Activated CD4-positive, alpha-beta T cell treated with anti-CD3 and anti-CD28 coated beads, Interleukin-2, amount 50 U/mL, for 48 hours (primary cell): ENCODE measurements at places on chromosomes 16 and 17.
A peak's percentile ranks its signal among the peaks of the same experiment; 100 is the strongest.

- DNase-seq, result no peak
These were observed 37.9 kb upstream of the SMIM36 start for GRCh38 chr17:55549140-55549539.

DNA sequence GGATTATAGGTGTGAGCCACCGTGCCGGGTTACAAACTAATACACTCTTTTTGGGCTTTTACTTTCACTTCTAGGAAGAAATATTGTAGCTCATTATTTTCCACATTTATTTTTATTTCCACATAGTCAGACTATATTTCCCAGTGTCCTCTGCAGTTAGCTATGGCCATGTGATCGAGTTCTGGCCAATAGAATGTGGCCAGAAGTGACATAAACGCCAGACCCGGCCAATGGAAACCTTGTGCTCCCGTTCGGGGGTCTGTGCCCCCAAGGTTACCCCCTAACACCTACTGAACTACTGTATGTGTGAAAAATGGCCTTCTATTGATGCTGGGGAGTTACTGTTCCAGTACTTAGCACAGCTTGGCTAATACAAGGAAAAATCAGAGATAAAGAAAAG lies 13.2 kb upstream of the RPTOR start:
- DNase-seq, result no peak

DNA sequence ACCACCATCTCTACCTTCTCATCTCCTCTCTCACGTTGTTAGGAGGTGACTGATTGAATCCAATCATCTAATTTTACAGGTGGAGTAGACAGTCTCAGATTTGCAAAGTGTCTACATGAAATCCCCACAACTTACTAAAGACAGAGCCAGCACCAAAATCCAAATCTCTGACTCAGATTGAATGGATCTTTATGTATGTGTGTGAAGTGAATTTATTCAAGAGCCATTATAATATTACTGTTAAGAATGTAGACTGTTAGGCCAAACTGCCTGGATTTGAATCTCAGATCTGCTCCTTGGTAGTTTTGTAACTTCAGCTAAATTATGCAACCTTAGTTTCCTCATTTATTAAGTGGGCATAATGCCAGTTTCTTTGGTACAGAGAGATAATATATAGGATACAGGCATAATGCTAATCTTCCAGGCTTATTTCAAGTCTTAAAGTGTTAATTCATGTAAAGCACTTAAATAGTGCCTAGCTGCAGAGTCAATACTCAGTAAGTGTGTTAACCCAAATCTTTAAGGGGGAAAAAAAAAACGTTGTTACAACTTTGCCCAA lies 12.7 kb downstream of the CNEP1R1 start:
- no peak for DNase-seq

DNA sequence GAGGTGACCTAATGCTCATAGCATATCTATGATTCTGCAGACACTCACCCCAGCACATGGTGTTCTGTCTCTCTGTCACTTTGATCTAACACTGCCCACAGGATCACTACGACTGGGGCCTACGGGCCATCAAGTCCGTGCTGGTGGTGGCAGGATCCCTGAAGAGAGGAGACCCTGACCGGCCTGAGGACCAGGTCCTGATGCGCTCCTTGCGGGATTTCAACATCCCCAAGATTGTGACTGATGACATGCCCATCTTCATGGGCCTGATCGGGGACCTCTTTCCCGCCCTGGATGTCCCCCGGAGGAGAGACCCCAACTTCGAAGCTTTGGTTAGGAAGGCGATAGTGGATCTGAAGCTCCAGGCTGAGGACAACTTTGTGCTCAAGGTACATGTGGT lies 146.4 kb downstream of the DNAH9 start:
- DNase-seq, result no peak

GRCh38 chr17:33973491-33973890 lies 281.6 kb upstream of the CCL2 start:
- no peak for DNase-seq

GRCh38 chr16:10877472-10877946 lies 507 bp downstream of the CIITA start:
- DNase-seq, result no peak

GRCh38 chr16:84292011-84292410 lies 2.7 kb upstream of the WFDC1 start:
- no peak for DNase-seq

DNA sequence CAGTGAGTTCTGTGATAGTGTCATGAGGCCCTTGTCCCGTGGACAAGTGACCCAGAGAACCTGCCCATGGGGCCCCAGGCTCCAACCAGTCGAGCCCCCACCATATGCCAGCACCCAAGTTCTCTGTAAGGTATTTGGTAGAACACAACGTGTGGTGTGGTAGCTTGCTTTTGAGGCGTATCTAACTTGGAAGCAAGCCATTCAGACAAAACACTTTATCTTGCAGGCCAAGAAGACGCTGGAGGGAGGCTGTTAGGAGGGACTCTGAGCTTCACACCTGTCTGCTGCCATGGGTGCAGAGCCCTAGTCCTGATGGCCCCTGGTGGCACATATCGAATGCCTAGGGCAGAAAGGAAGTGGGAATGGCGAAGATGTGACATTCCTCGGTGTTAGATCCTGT lies 1.6 kb downstream of the NDUFAF8 start:
- no peak for DNase-seq

GRCh38 chr16:66689282-66689681 lies 7.3 kb downstream of the CMTM4 start:
- DNase-seq, result no peak

DNA sequence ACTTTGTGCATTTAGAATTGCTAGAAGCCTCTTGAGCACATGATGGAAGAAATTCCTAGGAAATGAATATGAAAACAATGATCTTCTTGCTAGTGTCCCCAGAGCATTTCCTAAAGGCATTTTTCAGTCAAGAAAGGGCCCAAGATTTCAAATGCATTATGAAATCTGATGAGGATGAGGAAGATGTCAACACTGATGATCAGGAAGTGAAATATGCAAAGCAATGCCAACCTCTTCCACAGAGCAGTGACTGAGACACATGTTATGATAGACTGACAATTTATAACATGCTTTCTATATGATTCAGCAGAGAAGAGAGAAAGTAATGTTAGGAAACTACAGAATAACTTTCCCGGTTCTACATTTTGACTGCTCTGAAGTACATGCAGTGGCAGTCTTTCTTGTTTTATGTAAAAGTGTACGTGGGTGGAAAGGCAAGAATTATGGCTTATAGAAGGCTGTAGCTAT lies 859.1 kb upstream of the GOT2 start:
- no peak for DNase-seq

DNA sequence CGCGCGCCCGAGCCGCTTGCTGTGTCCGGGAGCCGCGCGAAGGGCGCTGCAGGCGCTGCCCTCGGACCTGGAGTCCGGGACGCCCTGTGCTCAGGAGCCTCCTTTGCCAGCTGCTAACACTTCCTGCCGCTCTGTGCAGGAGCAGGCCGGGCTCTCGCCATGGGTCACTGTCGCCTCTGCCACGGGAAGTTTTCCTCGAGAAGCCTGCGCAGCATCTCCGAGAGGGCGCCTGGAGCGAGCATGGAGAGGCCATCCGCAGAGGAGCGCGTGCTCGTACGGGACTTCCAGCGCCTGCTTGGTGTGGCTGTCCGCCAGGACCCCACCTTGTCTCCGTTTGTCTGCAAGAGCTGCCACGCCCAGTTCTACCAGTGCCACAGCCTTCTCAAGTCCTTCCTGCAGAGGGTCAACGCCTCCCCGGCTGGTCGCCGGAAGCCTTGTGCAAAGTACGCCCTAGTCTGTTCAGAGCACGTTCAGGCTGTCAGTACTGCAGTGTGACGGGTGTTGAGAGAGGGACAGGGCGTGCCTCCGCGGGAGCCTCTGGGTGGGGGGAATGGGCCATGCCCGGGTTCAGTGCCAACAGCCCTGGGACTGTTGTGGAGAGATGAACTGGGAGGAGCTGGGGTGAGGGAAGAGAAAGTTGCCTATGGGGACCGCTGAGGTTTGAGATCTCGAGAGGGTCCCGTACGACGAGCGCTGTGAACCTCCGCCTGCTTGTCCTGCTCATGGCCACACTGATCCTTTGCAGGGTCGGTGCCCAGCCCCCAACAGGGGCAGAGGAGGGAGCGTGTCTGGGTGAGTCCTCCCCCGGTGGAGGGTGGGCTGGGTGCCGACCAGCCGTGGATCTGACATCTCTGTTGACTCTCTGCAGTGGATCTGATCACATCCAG lies 1.3 kb downstream of the ZNF276 start:
- DNase-seq, result peak; percentile 66
